ENCODE measurements at places on chromosomes 16 and 17.

GRCh38 chr17:72560303-72561247 is 439.8 kb downstream of the SOX9 start:
- DNase-seq = peak; percentile 86

DNA sequence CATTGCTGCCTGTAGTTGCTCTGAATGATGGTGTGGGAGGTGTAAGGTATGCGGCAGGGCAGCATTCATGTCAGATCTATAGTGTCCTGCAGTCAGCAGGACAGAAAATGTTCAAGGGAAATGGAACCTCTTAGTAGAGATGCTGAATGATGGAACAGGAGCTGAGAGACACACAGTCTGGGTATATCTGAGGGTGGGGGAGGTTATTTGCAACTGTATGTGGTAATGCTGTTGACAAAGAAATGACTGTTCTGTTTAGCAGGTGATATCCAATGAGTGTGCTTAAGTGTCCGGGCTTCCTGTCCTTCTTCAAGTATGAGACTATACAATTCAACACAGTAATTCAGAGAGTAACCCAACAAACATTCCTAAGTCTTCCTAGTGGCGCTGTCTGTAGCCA is 46.6 kb downstream of the STH start:
- DNase-seq = no peak

GRCh38 chr17:896454-896853 is 83.1 kb downstream of the NXN start:
- no peak for DNase-seq

DNA sequence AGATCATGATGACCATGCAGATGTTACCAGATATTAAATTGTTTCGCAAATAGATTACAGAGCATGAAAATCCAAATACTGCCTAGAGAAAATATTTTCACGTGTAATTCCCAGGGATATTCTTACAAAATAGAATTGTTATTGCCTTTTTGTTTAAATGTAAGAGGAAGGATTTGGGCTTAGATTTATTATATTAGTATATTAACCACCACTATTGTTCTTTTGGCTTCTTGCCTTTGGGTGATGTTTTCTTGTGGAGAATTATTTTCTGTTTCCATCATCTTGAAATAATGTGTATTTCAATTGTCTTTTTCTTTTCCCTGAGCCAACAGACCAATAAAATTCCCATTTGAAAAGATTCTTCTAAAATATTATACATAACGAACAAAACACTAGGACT is 109.7 kb upstream of the NUDT7 start:
- no peak for DNase-seq

DNA sequence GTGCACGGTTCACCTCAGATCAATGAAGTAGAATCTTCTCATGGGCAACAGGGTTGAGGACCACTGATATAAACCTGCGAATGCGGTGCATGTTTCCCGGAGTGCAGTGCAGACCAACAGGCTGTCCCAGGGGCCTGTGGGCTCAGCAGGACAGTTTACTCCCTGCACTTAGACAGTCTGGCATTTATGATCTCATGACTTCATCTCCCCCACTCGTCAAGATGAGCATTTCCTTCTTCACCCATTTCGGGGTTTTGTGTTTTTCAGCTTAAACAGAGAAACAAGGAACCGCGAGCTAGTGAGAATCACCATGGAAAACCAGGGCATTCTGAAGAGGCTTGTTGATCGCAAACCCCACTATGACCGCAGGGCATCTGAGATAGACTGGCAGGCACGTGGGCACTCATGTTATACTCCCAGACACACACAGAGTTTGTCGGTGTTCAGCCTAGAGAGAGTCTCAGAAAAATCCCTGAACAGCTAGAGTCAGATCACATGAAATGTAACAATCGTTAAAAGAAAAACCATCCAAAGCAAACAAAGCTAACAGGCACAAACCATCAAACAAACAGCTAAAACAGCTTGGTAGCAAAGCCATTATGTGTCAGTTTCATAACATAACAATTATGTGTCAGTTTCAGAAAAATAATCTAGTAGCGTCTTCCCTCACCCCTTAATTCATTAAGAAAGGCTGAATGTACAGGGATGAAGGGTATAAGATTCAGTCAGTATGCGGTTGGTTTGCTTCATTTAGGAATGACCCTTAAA is 2.9 kb downstream of the CFAP97D1 start:
- DNase-seq = no peak

DNA sequence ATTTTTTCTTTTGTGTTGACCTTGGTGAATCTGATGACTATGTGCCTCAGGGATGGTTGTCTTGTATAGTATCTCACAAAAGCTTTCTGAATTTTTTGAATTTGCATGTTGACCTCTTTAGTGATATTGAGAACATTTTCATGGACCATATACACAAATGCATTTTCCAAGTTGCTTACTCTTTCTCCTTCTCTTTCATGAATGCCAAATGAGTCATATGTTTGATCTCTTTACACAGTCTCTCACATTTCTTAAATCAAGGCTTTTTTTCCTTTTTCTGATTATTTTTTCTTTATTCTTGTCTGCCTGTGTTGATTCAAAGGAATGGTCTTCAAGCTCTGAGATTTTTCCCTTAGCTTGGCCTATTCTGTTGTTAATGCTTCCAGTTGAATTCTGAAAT is 46.6 kb upstream of the KCNJ16 start:
- no peak for DNase-seq

GRCh38 chr16:19560078-19560477 is 4.6 kb downstream of the VPS35L start:
- DNase-seq = no peak

- DNase-seq = no peak
Measured at GRCh38 chr17:17216776-17217175, 10.6 kb upstream of the PLD6 start.

DNA sequence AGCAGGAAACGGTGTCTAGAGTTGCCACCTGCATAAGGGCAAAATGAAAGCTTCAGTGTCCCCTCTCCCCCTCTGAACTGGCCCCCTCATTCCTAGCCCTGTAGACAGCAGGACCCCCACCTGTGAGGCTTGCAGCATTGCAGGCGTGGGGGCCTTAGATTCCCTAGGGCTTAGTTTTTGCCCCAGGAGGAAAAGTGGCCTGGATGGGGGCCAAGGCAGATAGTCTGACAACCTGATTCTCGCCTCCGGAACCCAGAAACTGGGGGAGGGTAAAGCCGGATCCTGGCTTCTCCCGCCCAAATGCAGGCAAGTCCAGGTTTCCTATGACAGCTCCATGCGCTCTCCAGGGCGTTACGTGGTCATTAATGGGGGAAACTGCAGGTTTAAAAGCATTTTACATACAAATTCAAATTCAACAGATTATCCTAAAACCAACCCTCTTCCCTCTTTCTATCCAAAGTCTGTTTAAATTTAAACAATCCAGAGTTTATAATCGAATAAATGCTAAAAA is 678 bp upstream of the HOXB6 start:
- no peak for DNase-seq

GRCh38 chr17:82963104-82963950 is 116.1 kb upstream of the METRNL start:
- DNase-seq = peak; percentile 61

- DNase-seq = peak; percentile 36
Measured at GRCh38 chr17:55458978-55459377, 37.3 kb upstream of the MMD start.

DNA sequence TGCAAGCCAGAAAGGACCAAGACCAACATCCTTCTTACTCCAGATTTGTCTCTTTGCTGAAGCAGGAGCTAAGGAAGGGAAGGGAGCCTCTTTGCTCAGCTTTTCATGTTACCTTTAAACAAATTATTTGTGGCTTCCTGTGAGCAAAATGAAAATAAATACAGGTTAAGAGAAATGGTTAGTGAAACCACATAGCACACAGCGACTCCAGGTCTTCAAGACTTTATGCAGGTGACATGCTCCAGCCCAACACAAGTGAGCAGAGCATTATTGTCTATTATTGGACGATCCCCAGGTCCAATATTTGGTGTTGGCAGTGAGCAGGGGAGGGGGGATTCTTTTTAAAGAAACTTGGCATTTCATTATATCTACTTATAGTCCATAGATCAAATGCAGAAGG is 53.3 kb downstream of the SALL1 start:
- DNase-seq = no peak

GRCh38 chr16:57036315-57036714 is 47.0 kb downstream of the NLRC5 start:
- no peak for DNase-seq

GRCh38 chr17:50501054-50501453 is 7.2 kb upstream of the MYCBPAP start:
- DNase-seq = no peak

DNA sequence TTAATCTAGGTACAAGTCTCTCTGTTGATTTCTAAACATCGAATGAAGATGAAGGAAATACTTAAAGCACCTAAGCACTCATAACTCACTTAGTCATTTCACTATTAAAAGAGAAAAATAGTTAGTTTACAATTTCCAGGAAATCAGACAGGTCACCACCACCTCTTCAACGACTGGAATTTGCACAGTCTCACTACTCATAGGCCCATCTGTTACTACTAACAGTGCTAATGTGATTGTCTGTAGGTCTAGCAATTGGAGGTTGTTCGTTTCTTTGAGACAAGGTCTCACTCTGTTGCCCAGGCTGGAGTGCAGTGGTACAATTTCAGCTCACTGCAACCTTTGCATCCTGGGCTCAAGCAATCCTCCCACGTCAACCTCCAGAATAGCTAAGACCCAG is 444.6 kb downstream of the MAF start:
- no peak for DNase-seq
